ENCODE measurements at places on chromosomes 3 and 15. TPM values are rescaled to one million over a fixed set of nuclear protein-coding genes. Genes with fewer than 3 reads are reported as not detected.
A peak's percentile ranks its signal among the peaks of the same experiment; 100 is the strongest.

GRCh38 chr15:75073197-75073596, 49.8 kb downstream of the PPCDC start:
- no peak for DNase-seq

DNA sequence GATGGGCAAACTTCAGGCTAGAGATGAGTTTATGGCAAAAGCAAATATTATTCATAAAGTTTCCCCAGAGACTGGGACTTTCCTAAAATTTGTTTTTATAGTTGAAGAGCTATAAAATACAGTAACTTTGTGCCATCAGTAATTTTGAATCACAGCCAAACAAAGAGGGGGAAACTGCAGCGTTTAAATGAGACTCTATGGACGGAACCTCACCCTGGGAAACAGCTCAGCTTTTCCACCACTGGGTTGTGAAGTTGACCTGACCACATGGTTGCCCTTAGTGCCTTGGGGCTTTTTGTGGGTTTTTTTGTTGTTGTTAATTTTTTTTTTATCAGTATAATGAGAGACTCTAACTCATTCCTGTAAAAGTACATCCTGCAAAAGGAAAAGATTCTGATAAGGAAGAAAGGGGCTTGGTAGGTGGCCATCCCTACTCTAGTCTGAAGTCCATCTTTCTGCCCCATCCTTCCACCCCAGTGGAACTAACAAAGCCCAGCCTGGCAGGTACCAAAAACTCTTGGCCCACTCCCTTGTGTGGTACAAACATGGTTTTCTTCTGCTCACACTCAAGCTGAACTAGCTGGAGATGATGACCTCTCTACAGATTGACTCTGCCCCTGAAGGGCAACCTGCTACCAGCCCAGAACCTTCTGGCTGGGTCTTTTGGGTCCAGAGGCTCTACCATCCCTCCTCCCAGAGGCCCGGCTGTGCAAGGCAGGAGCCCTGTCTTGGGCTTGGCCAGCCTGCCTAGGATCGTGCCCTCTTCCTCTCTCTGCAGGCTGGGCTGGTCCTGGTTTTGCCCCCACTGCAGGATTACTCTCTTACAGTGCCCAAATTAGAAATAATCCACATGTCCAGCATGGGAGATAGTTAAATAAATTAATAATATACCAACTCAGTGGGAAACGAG, 41.2 kb downstream of the RLBP1 start:
- DNase-seq: peak; percentile 47

DNA sequence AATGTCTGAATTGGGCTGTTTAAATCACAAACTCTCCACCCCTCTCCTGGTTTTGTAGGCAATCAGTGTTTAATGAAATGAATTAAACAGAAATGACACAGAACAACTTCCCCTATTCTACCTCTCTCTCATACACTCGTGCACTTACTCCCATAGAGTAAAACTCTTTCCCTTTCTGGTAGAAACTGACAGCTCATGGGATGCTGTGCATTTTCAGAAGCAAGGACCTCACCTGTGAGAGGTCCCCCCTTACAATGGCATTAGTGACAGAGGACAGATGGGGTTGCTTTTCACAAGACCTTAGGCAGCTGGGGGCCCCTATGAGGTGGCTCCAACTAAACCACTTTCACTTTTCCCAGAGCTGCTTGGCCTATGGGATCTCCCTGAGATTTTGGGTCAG, 31.9 kb downstream of the PARP16 start:
- no peak for DNase-seq

DNA sequence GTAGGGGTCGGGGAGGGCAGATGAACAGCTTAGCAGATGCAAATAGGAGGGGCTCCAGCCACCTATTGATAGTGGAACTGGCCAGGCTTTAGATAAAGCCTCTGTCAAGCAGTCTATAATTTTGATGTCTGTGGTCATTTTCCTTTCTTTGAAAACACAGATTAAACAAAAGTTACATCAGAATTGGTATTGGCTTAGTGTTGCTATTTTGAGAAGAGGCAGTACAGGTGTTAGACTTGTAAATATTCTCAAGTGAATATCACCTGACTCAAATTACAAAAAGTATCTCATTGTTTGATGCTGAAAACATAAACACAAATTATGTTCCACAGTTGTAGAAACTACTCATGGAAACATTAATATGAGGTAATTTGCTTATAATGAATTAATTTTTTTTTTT, 18.1 kb downstream of the GHRL start:
- no peak for DNase-seq

GRCh38 chr3:62607287-62608029, 234.1 kb upstream of the FEZF2 start:
- peak; percentile 59 for DNase-seq

CELF6 gene
- total RNA-seq: 0.17 TPM

- no peak for DNase-seq
Observed at GRCh38 chr15:97672586-97672985, 287.9 kb upstream of the ARRDC4 start.

GRCh38 chr15:31869686-31870307, 160.5 kb upstream of the CHRNA7 start:
- no peak for DNase-seq

BNIP2 gene
- 82.9 TPM for total RNA-seq

- peak; percentile 75 for DNase-seq
Observed at GRCh38 chr3:24299806-24300626, 194.6 kb downstream of the THRB start.

GRCh38 chr3:54342676-54343075, 220.3 kb downstream of the CACNA2D3 start:
- no peak for DNase-seq

GRCh38 chr15:60651734-60652141, 172.8 kb upstream of the ICE2 start:
- no peak for DNase-seq

GRCh38 chr3:56295161-56295560, 173.1 kb downstream of the ERC2 start:
- DNase-seq: no peak

PIK3CA gene
- total RNA-seq: 24.7 TPM

DNA sequence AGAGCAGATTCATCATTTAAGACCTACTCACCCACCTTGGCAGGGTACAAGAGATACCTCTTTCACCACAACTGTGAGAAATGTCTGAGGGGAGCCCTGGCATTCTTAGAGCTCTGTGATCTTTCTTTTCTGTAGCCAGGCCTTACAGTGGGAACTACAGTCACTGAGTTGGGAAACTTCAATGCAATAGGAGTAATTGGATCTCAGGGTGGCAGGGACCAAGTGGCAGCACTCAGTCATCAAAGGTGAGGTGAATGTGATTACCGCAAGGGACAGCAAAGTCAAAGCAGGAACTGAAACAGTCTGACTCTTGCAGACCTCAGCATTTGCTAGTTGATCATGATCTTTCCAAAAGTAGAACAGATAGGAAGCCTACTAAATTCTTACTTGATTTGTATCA, 7.2 kb upstream of the MCF2L2 start:
- DNase-seq: no peak

FBXO40 gene
- not detected for total RNA-seq

DNA sequence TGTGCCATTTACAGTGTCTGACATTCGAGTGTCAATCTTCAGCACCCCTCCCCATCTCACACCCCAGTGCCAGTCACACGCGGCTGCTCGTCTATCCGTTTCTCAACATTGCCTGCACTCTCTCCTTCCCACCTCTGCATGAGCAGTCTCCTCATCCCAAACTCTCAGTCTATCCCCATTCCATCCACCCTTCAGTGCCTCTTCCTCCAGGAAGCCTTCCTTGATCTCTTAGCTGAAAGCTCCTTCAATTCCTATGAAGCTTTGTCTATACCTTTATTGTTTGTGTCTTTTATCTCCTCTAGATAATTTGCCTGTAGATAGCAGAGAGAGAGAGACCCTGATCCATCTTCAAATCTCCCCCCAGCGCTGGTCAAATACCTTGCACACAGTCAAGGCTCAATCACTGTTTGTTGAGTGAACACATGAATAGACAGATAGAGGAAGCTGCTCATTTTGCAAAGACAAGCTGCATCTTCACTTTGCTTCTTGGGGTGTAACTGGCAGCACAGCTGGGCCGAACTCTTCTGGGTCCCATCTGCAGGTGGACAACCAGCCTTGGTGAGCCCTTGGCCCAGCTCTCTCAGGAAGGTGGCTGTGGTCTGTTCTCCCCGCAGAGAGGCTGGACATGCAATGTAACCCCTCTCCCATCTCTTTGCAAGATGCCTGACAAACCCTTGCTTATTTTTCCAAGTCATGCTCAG, 52.8 kb downstream of the ITGA11 start:
- DNase-seq: no peak

DNA sequence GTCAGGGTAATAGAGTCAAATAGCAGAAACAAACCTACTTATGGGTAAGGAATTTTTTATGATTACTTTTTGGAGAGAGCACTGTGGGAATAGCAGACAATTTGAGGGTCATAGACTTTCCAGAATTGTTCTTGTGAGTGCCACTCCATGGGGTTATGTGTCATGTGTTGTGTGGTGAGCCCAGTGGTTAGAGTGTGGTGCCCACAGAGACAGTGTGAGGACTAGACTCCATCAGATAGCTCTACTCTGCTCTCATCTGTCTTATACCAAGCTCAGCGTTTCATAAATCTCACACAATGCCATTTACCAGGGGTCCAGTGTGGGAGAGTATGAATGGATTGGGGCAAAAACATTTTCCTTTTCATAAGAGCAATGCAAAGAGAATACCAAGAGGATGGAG, 188.9 kb downstream of the AGBL1 start:
- DNase-seq: no peak

GRCh38 chr3:189772584-189772983, 141.4 kb downstream of the TP63 start:
- peak; percentile 6 for DNase-seq

GRCh38 chr3:34889641-34890040, 749.7 kb upstream of the ARPP21 start:
- DNase-seq: no peak

TNFSF10 gene
- 4.3 TPM for total RNA-seq

CCDC71 gene
- total RNA-seq: 17.8 TPM

MME gene
- total RNA-seq: 152 TPM

UBL7 gene
- 30.6 TPM for total RNA-seq

DNA sequence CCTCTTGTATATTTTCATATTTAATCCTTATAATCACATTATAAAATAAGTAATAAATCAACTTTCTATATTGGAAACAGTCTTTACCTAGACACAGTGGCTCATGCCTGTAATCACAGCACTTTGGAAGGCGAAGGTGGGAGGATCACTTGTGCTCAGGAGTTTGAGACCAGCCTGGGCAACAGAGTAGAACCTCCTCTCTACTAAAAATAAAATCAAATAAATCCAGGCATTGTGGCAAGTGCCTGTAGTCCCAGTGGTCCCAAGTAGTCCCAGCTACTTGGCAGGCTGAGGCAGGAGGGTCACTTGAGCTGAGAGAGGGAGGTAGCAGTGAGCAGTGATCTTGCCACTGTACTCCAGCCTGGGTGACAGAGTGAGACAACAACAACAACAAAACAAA, 975.1 kb downstream of the ROBO1 start:
- DNase-seq: no peak

GRCh38 chr3:181279239-181279565, 289.7 kb upstream of the DNAJC19 start:
- no peak for DNase-seq

DNA sequence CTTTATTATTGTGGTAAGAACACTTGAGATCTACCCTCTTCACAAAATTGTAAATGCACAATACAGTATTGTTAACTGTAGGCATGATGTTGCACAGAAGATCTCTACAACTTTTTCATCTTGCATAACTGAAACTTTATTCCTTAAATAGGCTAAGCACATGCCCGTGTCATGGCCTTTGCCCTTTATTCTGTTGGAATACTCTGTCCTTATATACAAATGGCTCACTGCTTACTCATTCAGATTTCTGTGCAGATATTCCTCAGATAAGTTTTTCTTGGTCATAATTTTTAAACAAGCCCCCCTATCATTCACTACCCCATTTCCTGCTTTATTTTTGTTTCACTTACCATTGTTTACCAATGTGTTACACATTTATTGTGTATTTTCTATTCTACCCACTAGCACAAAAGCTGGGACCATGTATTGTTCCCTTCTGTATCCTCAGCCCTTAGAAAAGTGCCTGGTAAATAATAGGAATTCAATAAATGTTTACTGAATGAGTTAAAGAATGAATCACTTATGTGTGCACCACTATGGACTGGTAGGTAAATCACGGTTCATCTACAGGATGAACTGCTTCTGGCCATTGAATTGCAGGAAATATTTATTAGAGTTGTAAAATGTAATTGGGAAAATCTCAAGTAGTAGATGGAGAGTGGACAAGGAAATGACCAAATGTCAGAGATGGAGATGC, 151.0 kb downstream of the CPNE4 start:
- DNase-seq: no peak

- DNase-seq: no peak
Observed at GRCh38 chr15:30068326-30068725, 14.4 kb upstream of the GOLGA8J start.

PRC1 gene
- total RNA-seq: 57.8 TPM

All from fibroblast of lung (primary cell).